ENCODE measurements at places on chromosomes 2 and 18.
A peak's percentile ranks its signal among the peaks of the same experiment; 100 is the strongest.

DNA sequence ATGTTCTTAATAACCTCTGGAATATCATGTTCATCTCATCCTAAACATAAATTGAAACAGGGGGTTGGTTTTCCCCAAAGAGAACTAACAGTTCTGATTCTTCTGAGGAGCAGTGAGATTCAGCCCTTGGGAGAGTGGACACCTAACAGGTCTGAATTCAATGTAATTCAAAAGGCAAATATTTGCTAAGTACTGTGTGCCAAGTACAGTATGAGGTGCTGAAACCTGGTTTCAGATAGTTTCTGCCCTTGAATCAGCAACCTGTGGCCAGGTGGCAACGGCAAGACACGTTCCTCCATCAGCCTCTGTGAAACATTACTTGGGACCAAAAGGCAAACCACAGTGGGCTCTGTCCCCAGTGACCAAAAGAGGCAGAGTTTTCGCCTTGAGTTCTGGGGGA lies 1.3 kb downstream of the LRRC30 start:
- DNase-seq, result no peak

DNA sequence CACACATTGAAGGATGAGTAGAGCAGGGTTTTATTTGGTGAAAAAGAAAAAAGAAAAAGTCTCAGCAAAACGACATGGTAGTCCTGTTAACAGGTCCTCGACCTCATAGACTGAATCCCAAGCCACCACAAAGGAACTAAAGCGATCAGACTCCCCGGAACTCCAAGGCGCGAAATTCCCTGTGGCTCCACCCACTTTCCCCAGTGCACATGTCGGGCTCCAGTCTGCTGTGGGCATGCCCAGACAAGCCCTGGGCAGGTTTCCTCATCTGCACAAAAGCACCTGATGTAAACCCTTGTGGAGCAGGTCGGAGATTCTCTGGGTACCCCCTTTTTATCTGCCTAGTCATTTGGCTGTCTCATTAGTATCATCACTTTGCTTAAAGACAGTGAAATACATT lies 170.7 kb upstream of the FSIP2 start:
- DNase-seq, result no peak

- no peak for DNase-seq
Observed at GRCh38 chr18:38241216-38241615, 675.6 kb upstream of the CELF4 start.

- DNase-seq, result no peak
Observed at GRCh38 chr2:44645937-44646336, 284.2 kb downstream of the CAMKMT start.

DNA sequence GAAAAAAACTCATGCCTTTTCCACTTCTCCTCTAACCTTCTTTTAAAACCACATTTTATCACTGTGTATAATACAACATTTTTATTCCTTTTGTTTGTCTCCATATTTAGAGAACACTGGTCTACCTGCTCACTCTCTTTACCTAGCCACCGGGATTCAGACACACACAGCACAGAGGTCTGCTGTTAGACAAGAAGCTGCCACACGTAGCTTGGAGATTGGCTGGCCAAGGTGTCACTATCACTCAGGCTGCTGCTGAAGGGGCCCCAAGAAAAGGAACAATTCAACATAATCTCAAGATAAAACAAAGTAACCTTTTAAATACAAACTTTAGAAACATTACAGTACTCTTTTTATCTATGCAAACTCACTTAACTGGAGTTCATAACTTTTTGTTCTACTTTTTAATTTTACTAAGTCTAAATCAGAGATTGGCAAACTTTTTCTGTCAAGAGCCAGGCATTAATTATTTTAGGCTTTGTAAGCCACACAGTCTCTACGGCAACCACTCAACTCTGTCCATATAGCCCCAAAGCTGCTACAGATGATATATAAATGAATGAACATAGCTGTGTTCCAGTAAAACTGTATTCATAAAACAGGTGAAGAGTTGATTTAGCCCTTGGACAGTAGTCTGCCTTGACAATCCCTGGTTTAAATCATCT lies 25.8 kb downstream of the FEZ2 start:
- no peak for DNase-seq

- no peak for DNase-seq
Observed at GRCh38 chr2:68448671-68449653, 18.1 kb downstream of the FBXO48 start.

DNA sequence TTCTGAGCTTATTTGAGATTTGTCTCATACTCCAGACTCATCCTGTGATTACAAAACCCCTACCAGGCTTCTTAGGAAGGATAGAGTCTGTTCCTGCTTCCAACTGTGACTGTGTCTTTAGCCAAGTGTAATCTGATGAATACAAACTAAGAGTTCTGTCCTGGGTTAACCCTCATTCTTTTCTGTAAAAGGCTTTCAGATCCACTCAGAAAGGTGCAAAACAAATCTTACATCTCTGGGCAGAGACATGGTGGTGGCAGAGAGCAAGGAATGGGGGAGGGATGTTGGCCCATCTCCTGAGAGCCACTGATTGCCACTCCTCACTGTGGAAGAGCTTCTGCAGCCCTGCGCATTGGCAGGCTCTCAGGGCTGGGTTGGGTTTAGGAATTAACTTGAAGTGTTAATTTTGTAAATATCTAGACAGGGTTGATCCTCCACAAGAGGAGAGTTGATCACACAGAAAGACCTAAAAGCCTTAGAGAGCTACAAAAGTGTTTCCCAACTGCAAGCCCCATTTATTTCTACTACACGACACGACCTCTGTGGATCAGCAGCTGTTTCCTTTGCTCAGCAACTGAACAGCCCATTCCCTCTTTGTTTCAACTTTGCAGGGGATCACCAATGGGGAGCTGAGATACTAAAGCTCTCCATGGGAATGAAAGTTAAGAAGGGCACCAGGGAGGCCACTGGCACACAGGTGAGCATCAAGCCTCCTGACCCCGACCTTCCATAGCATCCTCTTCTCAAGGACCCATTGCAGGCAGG lies 23.7 kb upstream of the SPTBN1 start:
- DNase-seq, result no peak

- no peak for DNase-seq
Observed at GRCh38 chr2:8884812-8885211, 47.4 kb upstream of the KIDINS220 start.

GRCh38 chr18:24270358-24270936 lies 127.2 kb downstream of the OSBPL1A start:
- DNase-seq, result no peak

DNA sequence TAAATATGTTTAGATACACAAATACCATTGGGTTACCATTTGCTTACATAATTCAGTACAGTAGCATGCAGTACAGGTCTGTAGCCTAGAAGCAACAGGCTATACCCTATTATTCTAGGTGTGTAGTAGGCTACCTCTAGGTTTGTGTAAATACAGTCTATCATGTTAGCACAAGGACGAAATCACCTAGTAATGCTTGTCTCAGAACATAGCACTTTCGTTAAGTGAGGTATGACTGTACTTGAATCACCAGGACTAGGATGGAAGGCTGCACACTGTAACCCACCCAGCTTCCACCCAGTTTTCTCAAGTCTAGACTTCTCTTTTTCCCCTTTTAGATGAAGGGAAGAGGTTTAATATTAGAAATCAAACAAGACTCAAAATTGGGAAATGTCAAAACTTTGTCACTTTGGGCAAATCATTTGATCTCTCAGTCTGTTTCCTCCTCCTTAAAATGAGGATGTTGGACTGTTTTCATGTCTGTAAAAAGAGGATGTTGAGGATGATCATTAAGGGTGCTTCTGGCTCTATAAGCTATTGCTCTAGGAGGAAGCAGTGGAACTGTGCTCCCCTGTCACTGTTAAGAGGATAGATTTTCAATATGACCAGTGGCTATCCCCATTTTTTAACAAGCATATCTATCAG lies 3.7 kb upstream of the SOCS6 start:
- DNase-seq, result peak; percentile 83

DNA sequence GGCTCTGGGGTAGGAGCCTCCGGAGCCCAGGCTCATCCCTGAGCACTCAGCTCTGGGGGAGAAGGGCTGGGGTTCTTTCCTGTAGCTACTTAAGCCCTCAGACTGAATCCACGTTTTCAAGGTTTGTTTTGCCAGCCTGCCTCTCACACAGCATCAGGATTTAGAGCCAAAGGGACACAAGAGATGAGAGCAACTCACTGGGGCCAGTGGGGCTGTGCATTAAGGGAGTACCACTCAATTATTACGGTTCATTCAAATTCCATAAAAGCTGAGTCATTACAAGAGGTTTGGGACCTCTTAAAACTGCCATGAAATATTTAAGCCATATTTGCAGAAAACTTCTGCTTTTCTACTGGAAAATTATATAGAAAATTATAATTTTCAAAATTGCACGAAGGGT lies 17.1 kb upstream of the SNED1 start:
- DNase-seq, result no peak

GRCh38 chr2:65031341-65032018 lies 24.7 kb upstream of the CEP68 start:
- DNase-seq, result no peak

DNA sequence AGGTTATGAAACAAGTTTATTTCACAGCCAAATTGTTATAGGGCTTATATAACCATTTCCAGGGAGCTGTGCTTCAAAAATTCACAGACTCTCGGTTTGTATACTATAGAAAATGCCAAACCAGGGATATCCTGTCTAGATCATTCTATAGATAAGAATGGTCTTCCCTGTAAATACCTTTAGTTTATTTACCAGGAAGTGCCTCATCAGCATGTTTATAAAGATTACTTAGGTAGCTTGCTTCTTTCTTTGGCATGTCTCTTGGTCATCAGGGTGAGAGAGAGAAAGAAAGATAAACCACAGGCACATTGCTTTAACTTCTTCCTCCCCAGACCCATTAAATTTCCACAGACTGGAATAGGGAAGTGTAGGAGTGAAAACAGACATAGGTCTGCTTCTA lies 439.4 kb downstream of the SPAG16 start:
- DNase-seq, result no peak
